ENCODE measurements at places on chromosomes 11 and 22. TPM values are rescaled to one million over a fixed set of nuclear protein-coding genes. Genes with fewer than 3 reads are reported as not detected.

Gene CABP4
- polyA plus RNA-seq: not detected

Gene PANX2
- 0.45 TPM for polyA plus RNA-seq

Gene POU2AF3
- polyA plus RNA-seq: 0.07 TPM

Gene BACE1
- 62.7 TPM for polyA plus RNA-seq

Gene KRTAP5-11
- polyA plus RNA-seq: not detected

Gene OR2AG2
- polyA plus RNA-seq: 0.03 TPM

Gene BTG4
- 0.09 TPM for polyA plus RNA-seq

Gene INS
- polyA plus RNA-seq: not detected

Gene LRRC56
- 0.28 TPM for polyA plus RNA-seq

Gene UPK3A
- polyA plus RNA-seq: not detected

Gene LRRC55
- polyA plus RNA-seq: not detected

Gene USP35
- 4.8 TPM for polyA plus RNA-seq

Gene ASRGL1
- 0.22 TPM for polyA plus RNA-seq

Gene APOA1
- not detected for polyA plus RNA-seq

Gene ALDH3B1
- 19.1 TPM for polyA plus RNA-seq

Gene OR2AT4
- not detected for polyA plus RNA-seq

- DNase-seq: peak; percentile 92
Measured at GRCh38 chr11:68677432-68677831, 6.9 kb upstream of the GAL start.

GRCh38 chr11:116851626-116852025, 14.2 kb upstream of the APOA1 start:
- peak; percentile 26 for DNase-seq

GRCh38 chr11:100354736-100355135, 332.4 kb upstream of the ARHGAP42 start:
- DNase-seq: no peak

GRCh38 chr22:45328822-45329529, 19.2 kb downstream of the FAM118A start:
- DNase-seq: no peak

DNA sequence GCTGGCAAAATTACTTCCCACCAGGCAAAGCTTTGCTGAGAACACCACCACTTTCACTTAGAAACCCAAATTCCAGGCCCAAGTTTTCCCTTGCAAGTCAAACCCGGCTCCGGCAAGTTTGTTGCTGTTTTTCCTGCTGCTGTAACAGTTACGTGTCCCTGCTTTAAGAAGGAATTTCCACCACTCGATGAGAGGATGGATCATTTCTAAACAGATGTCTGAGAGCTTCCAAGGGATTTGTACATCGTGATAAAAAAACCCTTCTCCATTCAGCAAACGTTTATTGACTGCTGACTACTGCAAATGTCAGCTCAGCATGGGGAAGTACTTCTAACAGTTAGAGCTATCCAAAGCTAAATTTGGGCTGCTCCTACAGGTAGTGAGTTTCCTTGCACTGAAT, 19.7 kb downstream of the P2RX3 start:
- DNase-seq: peak; percentile 23

- DNase-seq: no peak
Measured at GRCh38 chr22:22196833-22197477, 47.6 kb upstream of the VPREB1 start.

DNA sequence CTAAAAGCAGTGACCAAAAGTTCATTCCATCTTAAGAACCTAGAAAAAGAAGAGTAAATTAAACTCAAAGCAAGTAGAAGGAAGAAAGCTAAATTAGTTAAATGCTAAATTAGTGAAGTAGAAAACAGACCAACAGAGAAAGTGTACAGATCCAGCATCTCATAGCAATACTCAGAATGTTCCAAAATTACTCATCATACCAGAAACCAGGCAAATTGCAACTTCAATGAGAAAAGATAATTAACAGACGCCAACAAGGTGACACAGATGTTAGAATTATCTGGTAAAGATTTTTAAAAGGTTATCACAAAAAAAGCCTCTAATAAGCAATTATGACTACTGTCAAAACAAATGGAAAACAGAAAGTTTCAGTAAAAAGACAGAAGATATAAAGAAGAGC, 96.8 kb downstream of the ALX4 start:
- DNase-seq: no peak

GRCh38 chr22:26894362-26894761, 237.0 kb downstream of the MIAT start:
- DNase-seq: peak; percentile 49

DNA sequence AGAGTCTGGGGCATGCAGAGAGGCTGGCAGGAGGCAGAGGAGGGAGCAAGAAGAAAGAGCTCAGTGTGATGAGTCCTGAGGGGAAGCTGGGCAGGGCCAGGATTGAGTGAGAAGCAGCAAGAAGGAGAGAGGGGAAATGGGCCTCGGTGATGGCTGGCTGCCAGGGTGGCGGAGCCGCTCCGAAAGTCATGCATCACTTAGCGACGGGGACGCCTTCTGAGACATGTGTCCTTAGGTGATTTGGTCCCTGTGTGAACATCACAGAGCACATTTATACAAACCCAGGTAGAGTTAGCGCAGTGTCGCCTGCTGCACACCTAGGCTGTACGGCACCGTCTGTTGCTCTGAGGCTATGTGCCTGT, 15.1 kb downstream of the TBC1D22A start:
- no peak for DNase-seq

DNA sequence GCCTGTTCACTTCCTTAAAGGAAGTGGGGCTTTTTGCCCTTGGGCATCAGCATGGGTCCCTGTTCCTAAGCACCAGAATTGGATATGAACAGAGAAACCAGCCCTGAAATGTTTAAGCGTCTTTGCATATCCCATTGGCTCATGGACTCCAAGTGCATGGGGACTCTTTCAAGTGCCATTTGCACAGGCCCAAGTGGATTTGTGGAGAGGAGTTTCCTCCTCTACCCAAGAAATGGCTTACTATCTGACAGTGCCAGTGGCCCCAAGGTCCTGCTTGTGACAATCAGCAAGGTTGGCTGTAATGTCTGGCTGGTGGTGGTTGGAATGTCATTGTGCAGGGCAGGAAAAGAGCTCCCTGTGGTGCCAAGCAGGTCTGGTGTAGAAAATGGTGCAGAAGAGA, 4.0 kb downstream of the TOMM22 start:
- DNase-seq: no peak

DNA sequence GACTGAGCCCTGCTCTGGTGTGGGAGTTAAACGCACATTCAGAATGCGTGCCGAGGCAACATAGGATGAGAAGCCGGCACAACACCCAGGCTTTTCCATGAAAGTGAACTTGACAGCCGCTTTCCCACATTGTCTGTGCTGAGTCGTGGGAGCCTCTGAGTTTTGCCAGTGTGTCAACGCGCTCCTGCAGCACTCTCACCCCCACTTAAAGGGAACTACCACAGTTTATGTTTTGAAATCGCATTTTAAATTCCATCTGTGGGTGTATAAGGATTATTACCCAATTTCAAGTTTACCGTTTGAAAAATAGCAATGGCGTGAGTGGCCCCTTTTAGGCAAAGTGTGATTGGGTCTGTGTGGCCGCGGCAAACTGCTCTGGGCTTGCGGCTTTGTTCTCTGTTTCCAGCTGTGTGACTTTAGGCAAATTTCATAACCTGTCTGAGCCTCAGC, 81.5 kb downstream of the FBLN1 start:
- peak; percentile 62 for DNase-seq

GRCh38 chr11:33043221-33043830, 4.0 kb downstream of the TCP11L1 start:
- no peak for DNase-seq

GRCh38 chr11:74636630-74637184, 44.3 kb downstream of the POLD3 start:
- peak; percentile 88 for DNase-seq

DNA sequence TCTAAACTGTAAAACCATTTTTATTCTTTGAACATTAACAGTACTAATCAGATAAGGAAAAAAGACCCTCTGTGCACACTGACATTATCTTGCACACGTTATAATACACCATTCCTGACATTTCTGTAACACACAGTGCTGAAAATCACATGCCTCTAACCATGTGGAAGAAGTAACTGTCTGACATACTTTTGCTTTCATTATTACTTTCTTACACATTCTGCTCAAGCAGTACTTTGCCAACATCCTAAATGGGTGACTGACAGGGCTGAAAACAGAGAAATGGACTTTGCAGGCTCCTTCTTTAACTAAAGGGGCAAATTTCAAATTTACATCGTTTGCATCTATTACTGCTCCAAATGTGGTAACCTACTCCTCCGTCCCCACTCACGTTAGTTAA, 22.8 kb upstream of the TP53AIP1 start:
- peak; percentile 12 for DNase-seq

GRCh38 chr11:76690736-76691135, 20.2 kb upstream of the LRRC32 start:
- no peak for DNase-seq

GRCh38 chr22:40453671-40454070, 83.3 kb downstream of the SGSM3 start:
- DNase-seq: peak; percentile 42

DNA sequence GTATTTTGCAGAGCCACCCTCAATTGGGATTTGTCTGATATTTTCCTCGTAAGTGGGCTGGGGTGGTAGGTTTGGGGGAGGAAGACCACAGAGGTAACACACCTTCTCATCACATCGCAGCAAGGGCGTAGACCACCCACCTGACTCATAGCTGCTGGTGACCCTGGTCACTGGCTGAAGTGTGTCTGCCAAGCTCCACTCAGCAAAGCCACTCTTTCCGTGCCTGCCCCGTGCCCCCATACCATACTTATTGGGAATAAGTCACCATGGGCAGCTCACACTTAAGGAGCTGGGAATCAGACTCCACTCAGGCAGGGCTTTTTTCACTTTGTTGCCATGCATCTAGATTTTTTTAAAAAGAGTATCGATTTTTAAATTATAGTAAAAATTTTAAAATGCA, 111.6 kb downstream of the PHF21B start:
- DNase-seq: no peak

- no peak for DNase-seq
Measured at GRCh38 chr11:62908468-62909072, 12.6 kb downstream of the CHRM1 start.

DNA sequence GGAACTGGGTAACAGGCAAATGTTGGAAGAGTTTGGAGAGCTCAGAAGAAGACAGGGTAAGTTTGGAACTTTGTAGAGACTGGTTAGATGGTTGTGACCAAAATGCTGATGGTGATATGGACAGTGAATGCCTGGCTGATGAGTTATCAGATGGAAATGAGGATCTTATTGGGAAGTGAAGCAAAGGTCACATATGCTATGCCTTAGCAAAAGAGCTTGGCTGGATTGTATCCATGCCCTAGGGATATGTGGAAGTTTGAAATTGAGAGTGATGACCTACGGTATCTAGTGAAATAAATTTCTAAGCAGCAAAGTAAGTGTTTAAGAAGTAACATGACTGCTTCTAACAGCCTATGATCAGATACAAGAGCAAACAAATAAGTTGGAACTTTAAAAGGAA, 17.8 kb downstream of the BBOX1 start:
- DNase-seq: peak; percentile 18

GRCh38 chr11:134711588-134711987, 299.5 kb upstream of the B3GAT1 start:
- no peak for DNase-seq

DNA sequence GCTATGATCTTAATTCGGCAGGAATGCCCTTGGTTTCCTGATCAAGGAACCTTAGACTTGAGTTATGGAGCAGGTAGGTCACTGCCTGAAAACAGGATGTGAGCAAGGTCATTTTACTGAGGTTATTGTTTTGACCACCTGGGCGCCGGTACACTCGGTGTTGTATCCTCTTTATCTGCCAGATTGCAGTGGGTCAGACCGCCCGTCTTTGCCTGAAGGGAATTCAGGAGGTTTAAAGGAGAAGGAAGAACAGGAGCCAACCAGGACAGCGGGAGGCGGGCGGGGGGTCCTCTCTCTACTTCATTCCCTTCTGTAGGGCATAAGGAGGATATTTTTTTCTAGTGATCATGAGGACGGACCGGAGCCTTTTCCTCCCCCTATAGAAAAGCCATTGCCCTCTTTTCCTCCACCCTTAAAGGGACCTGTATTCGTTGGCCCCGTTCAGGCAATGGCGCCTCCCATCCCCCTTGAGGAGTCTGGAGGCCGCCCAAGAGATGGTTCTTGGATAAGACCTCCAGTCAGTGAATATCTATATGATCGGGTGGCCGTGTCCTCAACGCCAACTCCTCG, 649 bp downstream of the MS4A15 start:
- DNase-seq: no peak

- DNase-seq: peak; percentile 54
Measured at GRCh38 chr11:15888556-15889345, 467.6 kb downstream of the SOX6 start.

- no peak for DNase-seq
Measured at GRCh38 chr22:19776433-19777031, 16.0 kb downstream of the TBX1 start.

GRCh38 chr11:62553080-62553838, 6.7 kb upstream of the AHNAK start:
- DNase-seq: peak; percentile 98

GRCh38 chr11:7665473-7666291, 7.6 kb downstream of the CYB5R2 start:
- DNase-seq: peak; percentile 35

- no peak for DNase-seq
Measured at GRCh38 chr11:100359281-100359680, 327.8 kb upstream of the ARHGAP42 start.

DNA sequence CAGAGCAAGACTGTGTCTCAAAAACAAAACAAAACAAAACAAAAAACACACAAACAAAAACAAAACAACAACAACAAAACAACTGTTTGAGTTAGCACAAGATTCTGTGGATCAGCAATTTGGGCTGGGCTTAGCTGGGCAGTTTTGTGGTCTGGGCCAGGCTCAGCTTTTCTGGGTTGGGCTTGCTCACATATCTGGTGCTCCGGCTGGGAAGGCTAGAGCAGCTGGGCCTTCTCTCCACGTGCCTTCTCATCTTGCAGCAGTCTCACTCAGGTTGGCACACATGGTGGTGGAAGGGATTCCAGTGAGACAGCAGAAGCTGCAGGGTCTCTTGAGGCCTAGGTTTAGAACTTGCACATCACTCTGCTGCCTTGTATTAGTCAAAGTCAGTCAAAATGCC, 35.7 kb downstream of the EIF3F start:
- no peak for DNase-seq

GRCh38 chr22:30701872-30702271, 7.2 kb downstream of the OSBP2 start:
- DNase-seq: no peak

- DNase-seq: no peak
Measured at GRCh38 chr11:44267006-44267749, 42.8 kb downstream of the ALX4 start.

DNA sequence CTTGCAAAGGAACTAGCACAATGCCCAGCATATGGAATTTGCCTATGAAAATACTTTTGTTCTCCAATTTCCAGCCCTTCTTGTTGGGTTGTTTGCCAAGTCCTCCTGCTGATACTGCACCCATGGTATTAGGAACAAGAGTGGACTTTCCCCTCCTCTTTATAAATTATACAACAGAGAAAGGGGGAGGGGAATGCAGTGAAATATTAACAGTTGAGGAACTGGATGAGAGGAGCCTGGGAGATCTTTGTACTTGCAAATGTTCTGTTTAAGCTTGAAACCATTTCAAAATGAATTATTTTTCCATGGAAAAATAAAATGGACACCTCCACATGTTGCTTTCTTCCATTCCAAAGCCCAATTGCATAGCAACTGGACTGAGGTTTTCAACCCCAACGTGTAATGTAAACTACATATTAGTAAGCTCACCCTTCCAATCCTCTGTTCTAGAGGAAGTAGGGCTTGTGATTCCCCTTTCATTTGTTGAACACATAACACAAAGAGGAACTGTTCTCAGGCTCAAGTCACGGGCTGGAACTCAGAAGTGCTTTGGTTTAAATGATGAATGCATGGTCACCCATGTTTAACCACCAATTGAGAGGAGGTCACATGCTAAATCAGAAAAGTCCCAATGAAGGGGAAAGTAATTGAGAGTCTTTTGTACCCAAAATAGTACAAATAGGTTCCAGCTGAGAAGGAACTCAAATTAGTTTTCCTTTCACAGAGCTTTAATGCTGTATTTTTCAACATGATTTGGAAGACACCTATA, 66.2 kb upstream of the ZC3H12C start:
- DNase-seq: no peak
